NCI-H1417 (cell line): ENCODE measurements at places on chromosomes 11 and 22.

- no peak for DNase-seq
Measured at GRCh38 chr11:122749005-122749687, 89.2 kb upstream of the CRTAM start.

DNA sequence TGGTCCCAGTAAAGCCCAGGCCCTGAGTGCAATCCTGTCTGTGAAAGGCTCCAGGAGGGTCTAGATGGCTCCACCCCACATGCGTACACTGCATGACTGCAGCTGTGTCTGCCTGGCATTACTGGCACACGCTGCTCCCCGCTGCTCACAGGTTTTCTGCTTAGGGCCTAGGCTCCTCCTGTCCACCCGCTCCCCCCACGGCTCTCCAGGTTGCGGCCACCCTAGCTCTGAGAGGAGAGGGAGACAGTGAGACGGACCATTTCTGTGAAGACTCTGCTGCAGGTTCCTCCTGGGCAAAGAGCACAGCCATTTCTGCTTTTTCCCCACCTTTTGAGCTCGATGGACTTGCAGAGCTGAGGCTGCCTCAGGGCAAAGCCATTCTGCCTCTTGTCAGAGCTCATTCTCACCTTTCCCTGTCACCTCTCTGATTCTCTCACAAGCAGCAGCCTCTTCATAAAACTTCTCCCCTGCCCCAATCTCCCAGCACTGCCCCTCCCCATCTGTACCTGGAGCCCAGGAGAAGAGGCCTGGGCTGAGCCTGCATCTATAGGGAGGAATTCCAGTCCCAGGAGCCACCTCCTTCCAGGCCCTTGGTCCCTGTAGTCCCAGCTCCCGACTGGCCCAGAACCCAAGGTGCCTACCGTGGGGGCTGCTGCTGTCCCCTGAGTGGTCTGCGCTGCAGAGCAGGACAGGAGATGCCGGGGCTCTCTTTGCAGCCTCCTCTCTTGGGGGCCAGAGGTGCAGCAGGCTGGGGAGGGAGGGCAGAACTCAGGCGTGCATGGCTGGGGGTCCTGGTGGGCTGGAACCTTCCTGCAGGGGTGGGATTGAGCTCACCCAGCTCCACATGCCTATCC is 433.7 kb upstream of the B3GAT1 start:
- no peak for DNase-seq

DNA sequence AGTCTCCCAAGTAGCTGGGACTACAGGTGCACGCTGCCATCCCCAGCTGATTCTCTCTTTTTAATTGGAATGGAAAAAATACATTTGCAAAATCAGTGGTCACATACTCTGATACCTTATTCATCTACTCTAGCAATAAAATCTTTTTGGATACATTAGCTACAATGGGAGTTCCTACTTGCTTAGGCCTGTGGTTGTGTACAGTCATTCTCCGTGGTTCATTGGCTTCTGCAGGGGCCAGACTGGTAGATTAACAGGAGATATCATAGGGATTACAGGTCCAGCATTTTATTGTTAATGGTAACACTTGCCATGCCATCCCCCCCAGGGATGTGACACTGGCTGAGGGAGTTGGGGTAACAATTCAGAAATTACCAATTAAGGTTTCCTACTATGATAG is 140.0 kb downstream of the ADAMTS15 start:
- DNase-seq: no peak

DNA sequence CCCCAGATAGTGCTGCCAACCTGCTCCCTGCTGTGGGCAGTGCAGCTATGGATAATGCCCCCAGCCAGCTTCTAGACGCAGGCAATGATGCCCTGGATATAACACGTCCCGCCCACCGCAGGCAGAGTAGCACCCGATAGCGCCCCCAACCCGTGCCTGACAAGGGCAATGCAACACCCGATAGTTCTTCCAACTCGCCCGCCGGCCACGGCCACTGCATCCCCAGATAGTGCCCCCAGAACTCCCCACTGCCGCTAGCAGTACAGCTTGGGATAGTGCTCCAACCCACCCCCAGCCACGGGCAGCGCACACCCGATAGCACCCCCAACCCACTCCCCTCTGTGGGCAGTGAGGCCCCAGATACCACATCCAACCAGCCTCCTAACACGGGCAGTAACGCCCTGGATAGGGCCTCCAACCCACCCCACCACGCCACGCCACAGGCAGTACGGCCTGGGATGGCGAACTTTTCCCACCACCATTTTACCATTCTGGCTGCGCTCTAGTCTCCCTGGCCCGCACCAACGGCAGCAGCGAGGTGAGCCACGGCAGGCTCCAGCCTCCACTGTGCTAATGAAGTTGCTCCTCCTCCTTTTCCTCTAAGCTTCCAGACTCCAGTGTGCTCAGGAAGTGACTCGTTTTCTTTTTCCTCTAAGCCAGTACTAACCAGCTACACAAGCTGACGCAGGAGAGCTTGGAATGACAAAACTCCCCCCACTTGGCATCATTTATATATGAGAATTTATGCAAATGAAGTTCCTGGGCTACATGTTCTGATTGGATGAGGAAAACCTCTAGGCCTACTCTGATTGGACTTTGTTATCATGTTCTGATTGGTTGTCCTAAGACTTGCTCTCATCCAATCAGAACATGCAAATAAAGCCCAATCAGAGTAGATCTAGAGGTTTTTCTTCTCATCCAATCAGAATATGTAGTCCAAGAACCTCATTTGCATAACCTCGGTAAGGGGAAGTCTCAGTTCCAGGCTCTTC is 3.0 kb upstream of the RFPL3 start:
- DNase-seq: no peak

DNA sequence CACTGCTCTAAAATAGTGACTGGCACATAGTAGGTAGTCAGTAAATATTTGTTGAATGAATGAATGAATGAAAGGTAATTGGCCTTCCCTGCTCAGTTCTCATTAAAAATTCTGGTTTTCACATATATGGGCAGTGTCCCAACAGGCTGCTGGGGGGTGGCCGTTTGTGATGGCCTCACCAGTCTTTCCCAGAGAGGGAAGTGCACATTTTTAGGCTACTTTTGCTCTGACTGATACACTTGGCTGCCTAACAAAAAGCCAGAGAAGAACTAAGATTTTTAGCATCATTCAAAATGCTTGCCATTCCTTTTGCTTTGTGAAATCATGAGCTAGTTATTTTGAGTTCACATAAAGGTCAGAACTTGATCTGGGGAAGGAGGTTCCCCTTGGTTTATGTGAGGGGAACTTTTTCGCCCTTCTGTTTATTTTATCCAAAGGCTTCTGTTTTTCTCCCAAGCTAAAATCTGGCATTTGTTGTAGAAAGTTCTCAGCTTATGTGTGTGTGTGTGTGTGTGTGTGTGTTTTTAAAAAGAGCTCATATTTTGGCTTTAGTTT is 83.1 kb downstream of the PTPRJ start:
- DNase-seq: no peak

DNA sequence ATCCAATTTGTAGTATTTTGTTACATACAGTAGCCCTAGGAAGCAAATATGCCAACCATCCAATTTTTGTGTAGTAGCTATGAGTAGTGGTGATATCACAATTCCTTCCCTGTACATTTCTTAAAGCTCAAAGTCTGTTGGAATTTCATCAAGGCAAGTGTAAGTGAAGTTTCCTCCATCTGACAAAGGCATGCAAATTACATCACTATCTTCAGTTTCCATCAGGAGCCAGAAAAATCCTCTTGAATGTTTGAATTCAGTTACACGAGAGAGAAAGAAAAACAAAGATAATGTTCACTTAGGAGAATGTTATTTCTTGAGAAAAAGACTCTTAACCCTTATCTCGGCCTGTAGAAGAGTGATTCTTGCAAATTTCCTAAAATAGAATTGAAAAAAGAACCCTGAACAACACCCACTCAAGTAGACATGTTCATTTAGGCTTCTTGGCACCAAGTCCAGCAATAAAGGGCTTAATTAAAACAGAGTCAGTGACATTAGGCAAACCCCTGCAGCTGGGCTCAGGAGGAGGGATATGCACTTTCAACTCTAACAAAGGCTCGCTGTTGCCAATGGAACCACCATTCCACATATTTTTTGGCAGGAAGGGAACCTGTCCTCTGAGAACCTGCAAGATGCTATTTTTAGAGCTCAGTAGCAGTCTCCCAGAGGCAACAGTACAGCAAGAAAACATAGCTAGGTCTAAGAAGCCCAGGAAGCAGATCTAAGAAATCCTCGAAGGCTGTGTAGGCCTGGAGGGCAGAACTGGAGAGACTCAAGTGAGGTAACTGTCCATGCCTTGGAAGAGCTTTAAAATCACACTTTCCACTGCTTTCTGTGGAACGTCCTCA is 144.6 kb downstream of the CCDC81 start:
- DNase-seq: peak; percentile 25

- DNase-seq: no peak
Measured at GRCh38 chr11:108635106-108635505, 29.8 kb upstream of the DDX10 start.
